Activated CD4-positive, alpha-beta T cell treated with anti-CD3 and anti-CD28 coated beads for 1 hour (primary cell): ENCODE measurements at places on chromosomes 13 and 19.
A peak's percentile ranks its signal among the peaks of the same experiment; 100 is the strongest.

DNA sequence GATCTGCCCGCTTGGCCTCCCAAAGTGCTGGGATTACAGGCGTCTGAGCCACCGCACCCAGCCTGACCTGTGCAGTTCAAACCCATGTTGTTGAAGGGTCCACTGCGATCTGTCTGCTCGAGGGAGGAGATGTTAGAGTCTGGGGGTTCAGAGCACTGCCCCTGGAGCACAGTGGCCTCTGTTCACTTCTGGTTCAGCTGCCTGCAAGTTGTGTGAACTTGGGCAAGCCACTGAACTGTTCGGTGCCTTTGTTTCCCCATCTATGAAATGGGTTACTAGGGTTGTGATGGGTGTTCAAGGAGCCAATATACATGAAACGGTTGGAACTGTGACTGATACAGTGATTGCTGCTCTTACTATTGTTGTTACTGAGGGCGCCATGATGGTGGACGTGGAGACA, 1.7 kb downstream of the PLIN5 start:
- DNase-seq, result no peak

DNA sequence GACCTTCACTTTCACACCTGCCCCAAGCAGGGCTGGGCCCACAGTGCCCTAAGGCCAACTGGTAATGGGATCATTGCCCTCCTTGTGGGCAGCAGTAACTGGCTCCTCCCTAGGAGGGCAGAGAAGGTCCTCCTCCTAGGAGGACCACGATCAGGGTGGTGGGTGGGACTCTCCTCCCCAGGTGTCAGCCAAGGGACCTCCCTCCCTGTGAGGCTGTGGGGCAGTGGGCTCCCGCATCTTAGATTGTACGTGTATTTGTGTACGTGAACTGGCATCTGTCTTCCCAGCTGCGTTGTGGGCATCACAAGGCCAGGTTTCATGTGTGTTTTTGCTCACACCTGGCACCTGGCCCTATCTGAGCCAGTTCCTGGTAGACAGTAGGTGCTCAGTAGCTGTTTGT, 111.8 kb downstream of the SOX1 start:
- peak; percentile 1 for DNase-seq

- no peak for DNase-seq
Observed at GRCh38 chr13:71457645-71458044, 409.4 kb downstream of the DACH1 start.

- no peak for DNase-seq
Observed at GRCh38 chr13:99299256-99299919, 7.8 kb downstream of the GPR183 start.

- peak; percentile 10 for DNase-seq
Observed at GRCh38 chr13:49444524-49445395, 686 bp downstream of the SETDB2 start.

- DNase-seq, result no peak
Observed at GRCh38 chr19:50978772-50979390, 4.8 kb downstream of the KLK7 start.

DNA sequence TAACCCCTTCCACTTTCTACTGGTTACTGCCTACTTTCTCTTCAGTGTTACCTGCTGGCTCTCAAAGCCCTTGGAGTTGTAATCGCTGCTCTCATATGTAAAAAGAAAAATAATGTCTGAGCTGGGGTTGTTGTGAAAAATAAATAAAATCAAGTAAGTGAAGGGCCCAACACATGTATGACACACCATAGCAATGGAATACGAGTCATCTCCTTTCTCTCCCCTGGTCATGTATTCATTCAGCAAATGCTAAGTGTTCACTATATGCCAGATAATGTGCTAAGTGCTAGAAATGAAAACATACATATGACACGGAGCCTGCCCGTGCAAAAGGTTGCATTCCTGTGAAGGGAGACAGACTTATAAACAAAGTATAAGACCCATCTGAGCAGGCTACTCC, 535.0 kb downstream of the RFC3 start:
- no peak for DNase-seq

GRCh38 chr13:33409673-33410510, 124.3 kb upstream of the STARD13 start:
- no peak for DNase-seq

- DNase-seq, result no peak
Observed at GRCh38 chr19:20233105-20233504, 66.1 kb downstream of the ZNF486 start.

DNA sequence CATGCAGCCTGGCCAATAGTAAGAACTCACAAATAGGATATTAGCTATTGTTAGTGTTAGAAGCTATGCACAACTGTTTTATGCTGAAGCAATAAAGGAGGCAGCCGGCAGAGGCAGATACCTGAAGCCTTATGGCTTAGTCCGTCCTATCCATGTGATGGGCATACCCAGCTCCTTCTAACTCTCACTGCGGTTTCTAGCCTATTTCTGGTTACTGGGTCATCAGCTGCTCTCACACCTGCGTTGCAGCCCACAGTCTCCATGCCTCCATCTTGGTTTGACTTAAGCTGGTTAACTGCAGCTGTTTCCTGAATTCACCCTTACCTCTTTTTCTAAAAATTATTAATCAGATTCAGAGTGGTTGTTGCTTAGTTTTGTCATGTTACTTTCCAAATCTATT, 40.5 kb upstream of the CNMD start:
- no peak for DNase-seq

DNA sequence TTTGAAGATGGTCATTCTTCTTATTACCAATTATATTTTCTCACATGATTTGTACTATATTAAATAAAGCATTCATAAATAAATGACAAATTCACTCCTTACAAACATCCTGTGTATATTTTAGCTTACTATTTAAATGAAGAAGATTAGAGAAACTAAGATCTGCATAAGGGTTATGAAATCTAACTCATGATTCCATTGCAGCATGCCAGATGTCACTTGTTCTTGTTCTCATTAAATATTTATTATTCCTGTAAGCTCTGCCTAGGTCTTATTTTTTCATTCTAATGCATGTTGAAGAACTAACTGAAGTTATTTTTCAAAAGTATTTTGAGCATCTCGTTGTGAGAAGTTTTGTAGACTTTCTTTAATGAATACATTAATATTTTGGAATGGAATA, 18.3 kb downstream of the NUP58 start:
- DNase-seq, result no peak

DNA sequence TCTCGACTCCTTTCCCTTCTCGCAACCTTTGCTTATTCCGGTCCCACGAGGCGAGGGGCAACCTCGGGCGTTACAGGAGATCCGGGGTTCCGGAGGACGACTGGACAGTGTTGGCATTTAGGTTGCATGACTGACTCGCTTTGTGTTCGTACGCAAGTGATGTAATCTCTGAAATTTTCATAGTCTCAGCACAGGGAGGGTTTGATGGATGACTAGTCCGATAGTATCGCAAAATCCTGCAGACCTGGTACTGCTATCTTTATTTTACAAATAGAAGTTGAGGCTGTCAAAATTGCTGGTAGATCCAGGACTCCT, 342 bp downstream of the DDX49 start:
- no peak for DNase-seq

DNA sequence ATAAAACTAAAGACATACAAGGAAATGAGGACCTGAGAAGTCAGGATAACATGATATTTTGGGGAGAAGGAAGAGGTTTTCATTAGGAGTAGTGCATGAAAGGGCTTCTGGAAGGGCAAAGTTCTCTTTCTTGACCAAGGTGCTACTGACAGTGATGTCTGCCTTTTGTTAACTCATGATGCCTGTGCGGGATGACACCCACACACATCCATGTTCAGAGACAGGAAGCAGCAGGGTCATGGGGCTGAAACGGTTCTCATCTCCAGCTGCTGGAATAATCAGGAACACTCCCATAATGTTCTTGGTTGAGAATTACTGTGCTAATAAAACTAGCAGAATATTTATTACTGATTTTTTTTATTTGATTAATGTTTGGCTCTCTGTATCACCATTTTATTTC, 29.1 kb downstream of the KCNC3 start:
- DNase-seq, result no peak

GRCh38 chr13:36681894-36682624, 8.2 kb downstream of the SERTM1 start:
- no peak for DNase-seq

DNA sequence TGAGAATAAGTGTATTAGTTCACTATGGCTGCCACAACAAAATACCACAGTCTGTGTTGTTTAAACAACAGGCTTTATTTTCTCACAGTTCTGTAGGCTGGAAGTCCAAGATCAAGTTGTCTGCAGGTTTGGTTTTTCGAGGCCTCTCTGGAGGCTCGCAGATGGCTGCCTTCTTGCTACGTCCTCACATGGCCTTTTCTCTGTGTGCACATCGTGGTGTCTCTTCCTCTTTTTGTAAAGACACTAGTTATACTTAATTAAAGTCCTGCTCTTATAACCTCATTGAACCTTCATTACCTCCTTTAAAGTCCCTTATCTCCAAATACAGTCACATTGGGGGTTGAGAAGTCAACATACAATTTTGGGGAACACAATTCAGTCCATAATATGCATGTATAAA, 10.6 kb downstream of the CSNK1A1L start:
- DNase-seq, result no peak

GRCh38 chr13:87677496-87678371, 6.6 kb downstream of the SLITRK5 start:
- DNase-seq, result no peak

DNA sequence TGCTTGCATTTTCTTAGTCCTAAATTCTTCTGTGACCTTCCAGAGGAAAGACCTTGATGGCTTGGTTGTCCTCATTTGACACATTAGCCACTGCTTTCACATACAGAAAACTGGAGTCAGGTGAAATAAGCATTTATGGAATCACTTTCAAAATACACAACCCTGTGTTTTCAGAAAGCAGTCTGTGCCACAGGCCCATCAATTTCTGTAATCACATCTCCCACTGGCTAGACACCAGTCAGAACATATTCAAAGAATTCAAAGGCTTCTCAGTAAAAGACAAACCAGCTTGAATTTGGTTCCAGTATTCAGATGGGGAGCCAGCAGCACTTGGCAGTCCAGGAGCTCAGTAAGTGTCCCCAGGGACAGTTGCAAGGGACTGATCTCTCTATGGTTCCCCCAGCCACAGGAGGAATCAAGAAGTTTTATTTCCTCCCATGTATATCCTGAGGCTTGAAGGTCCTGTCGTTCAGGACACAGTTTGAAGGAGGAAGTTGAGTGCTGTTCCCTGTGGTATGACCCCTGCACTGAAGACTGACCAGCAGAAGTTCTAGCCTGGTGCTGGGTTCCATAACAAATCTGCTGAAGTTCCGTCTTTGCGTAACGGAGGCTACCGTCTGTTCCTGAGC, 214.3 kb downstream of the FOXO1 start:
- DNase-seq, result no peak

GRCh38 chr19:6812612-6813011, 40.1 kb downstream of the VAV1 start:
- DNase-seq, result no peak

DNA sequence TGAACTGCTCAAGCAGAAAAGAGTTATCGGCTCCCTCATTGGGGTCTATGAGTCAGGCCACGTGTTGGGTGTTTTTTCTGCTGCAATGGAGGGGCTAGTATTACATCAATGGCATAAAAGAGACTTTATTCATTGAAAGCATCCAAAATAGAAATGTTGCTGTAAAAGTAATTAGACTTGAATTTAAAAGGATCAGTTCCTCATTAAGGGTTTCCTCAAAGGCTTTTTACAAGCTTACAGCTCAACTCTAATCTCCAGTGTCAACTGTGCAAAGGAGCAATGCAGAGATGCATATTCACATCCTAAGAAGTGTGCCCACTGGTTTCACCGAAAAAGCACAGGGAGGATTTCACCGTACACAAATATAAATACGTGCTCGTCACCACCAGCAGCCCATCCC, 300.3 kb downstream of the FOXO1 start:
- DNase-seq, result no peak
